ENCODE measurements at places on chromosomes 4 and X. TPM values are rescaled to one million over a fixed set of nuclear protein-coding genes. Genes with fewer than 3 reads are reported as not detected.

The CT45A5 gene
- not detected for total RNA-seq

The GLUD2 gene
- total RNA-seq, result 0.98 TPM

The USP17L10 gene
- not detected for total RNA-seq

The CFP gene
- 0.74 TPM for total RNA-seq

The TGIF2LX gene
- not detected for total RNA-seq

The CT45A3 gene
- not detected for total RNA-seq

The CXorf51B gene
- total RNA-seq, result not detected

The CYTL1 gene
- 2.0 TPM for total RNA-seq

The CAMK2D gene
- 50.3 TPM for total RNA-seq

The USO1 gene
- 47.9 TPM for total RNA-seq

The TIGD2 gene
- 4.4 TPM for total RNA-seq

The TBC1D14 gene
- total RNA-seq, result 35.4 TPM

The CORIN gene
- total RNA-seq, result 5.4 TPM

The NIPAL1 gene
- total RNA-seq, result 8.1 TPM

The ADGRG4 gene
- total RNA-seq, result 0.25 TPM

The CXorf38 gene
- 13.0 TPM for total RNA-seq

The RTL5 gene
- 4.4 TPM for total RNA-seq

The AFP gene
- not detected for total RNA-seq

The ADH1B gene
- 891 TPM for total RNA-seq

The SPOCK3 gene
- total RNA-seq, result 0.74 TPM

The ADH1C gene
- 25.3 TPM for total RNA-seq

The MAGEA1 gene
- not detected for total RNA-seq

The NOCT gene
- total RNA-seq, result 4.2 TPM

The SGMS2 gene
- total RNA-seq, result 66.5 TPM

The VCX gene
- total RNA-seq, result not detected

The NEIL3 gene
- 0.98 TPM for total RNA-seq

The IL2 gene
- not detected for total RNA-seq

The KIAA0232 gene
- 29.0 TPM for total RNA-seq

The PAGE2B gene
- not detected for total RNA-seq

The ZNF718 gene
- 5.9 TPM for total RNA-seq

The ZFP92 gene
- 0.25 TPM for total RNA-seq

The CCKAR gene
- total RNA-seq, result 0.74 TPM

The ASMT gene
- not detected for total RNA-seq

The PIGA gene
- total RNA-seq, result 8.8 TPM

The MYOZ2 gene
- 0.49 TPM for total RNA-seq

The KIF4A gene
- 2.2 TPM for total RNA-seq

The ALB gene
- total RNA-seq, result not detected

The FGF16 gene
- total RNA-seq, result not detected

The SSX3 gene
- not detected for total RNA-seq

The ASB9 gene
- 2.0 TPM for total RNA-seq

The FAT1 gene
- 47.1 TPM for total RNA-seq

The NAA11 gene
- not detected for total RNA-seq

The DCX gene
- not detected for total RNA-seq

The USP17L27 gene
- not detected for total RNA-seq

The TMSB15A gene
- not detected for total RNA-seq

The RAB40AL gene
- total RNA-seq, result 9.6 TPM

The CLGN gene
- not detected for total RNA-seq
